ENCODE measurements at places on chromosomes 13 and 19.

GRCh38 chr19:48644839-48645619 is 958 bp downstream of the CA11 start:
- DNase-seq: no peak

DNA sequence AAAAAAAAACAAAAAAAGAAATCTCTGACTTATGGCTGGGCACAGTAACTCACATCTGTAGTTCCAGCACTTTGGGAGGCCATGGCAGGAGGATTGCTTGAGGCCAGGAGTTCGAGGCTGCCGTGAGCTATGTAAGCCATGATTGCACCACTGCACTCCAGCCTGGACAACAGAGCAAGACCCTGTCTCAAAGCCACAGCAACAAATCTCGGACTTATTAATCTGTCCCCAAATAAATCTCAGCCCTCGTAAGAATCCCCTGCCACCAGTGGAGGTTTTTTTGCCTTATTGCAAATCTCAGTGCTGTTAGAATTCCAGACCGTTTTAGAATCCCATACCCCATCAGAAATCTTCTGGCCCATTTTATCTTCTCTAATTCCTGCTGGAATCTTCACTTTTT is 4.9 kb downstream of the SHKBP1 start:
- no peak for DNase-seq

DNA sequence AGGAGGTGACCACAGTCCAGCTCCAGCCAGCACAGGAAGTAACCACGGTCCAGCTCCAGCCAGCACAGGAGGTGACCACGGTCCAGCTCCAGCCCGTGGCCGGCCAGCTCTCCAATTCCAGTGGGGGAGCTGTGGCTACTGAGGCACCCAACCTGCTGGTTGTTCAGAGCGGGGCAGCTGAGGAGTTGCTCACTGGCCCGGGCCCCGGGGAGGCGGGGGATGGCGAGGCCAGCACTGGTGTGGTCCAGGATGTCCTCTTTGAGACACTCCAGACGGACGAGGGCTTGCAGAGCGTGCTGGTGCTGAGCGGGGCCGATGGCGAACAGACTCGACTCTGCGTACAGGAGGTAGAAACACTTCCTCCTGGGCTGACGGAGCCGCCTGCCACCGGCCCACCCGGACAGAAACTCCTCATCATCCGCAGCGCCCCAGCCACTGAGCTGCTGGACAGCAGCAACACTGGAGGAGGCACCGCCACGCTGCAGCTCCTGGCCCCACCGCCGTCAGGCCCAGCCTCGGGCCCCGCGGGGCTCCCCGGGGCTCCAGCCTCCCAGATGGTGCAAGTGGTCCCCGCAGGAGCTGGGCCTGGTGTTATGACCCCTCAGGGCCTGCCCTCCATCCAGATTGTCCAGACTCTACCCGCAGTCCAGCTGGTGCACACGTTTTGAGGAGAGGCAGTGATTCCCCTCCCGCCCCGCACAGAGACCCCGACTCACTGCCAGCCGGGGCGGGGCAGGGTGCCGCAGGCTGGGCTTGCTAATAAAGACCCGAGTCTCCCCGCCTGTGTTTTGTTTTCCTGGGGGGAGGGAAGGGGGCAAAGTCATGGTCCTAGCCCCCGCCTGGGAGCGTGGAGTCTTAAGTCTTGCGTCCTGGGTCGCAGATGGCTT is 1.0 kb upstream of the NAT14 start:
- no peak for DNase-seq

- no peak for DNase-seq
These were observed 27.9 kb downstream of the RCBTB2 start for GRCh38 chr13:48505012-48505411.

- no peak for DNase-seq
These were observed at the start of gene IFI30 for GRCh38 chr19:18173572-18174288. Gene IFI30 (plus strand): TSS chr19:18173813. CDS start chr19:18173842, 29 bp downstream.

DNA sequence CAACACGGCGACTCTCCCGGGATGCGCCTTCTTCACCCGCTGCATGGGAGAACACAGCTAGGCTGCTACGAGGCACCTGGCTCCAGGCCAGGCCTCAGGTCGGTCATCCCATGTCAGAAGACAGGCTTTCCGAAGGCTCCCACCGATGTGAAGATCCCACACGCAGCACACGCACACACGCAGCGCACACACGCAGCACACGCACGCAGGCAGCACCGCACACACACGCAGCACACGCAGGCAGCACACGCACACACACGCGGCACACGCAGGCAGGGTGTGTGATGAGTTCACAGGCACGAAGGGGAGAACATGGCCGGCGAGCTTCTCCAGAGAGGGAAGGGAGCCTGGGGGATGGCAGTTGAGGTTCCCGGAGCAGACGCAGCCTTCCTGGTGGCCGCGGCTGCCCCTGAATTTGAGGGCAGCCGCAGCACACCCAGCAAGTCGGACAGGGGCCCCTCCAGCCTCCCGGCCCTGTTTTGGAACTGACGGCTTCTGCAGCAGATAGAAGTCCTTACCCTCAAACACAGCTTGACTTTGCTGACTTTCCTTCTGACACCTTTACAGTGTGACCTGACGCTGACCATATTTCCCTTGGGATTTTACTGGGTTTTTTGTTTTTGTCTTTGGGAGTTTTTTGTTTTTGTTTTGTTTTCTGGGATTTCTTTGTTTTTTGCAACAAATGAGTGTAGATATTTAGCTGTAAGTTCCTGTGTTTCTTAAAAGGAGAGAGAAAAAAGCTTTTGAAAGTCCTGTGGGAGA is 55.9 kb downstream of the RASA3 start:
- no peak for DNase-seq

Data from HS-5 (cell line).